ENCODE measurements at places on chromosomes 12 and 14.

- DNase-seq = no peak
These were observed 708.6 kb upstream of the TMEM132C start for GRCh38 chr12:127558361-127558760.

DNA sequence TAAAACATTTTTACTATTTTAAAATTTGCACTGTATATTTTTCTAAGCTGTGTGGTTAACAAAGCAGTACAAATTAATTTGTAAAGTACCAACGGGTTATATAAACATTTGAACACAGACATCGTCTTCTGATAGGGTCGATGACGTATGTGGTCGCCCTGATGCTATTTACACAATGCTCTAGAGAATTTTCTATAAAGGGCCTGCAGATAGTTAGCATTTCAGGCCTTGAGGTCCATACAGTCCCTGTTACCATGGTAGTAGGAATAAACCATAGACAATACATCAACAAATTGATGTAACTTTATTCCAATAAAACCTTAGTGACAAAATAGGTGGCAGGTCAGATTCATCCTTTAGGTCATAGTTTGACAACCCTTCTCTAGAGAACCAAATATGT is 25.7 kb upstream of the PDZRN4 start:
- DNase-seq = no peak

GRCh38 chr12:51898506-51898905 is 8.8 kb upstream of the ACVRL1 start:
- no peak for DNase-seq

DNA sequence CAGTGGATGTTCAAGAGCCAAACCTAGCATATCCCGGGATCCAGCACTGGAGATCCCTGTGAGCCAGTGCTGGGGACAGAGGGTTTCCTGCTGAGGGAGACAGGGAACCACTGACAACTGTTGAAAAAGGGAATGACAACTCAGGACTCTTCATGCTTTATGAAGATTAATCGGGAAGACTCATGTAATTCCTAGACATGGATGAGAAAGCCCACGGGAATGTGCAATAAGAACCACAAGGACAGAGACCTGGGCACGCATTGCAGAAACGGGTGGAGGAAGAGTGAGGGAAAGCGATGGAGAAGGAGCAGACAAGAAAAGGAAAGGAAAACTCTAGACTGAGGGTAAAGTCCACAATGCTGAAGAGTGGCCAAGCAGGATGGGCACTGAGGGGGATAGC is 296.0 kb downstream of the PCNX1 start:
- DNase-seq = no peak

GRCh38 chr14:102629808-102630350 is 37.4 kb downstream of the RCOR1 start:
- DNase-seq = no peak

DNA sequence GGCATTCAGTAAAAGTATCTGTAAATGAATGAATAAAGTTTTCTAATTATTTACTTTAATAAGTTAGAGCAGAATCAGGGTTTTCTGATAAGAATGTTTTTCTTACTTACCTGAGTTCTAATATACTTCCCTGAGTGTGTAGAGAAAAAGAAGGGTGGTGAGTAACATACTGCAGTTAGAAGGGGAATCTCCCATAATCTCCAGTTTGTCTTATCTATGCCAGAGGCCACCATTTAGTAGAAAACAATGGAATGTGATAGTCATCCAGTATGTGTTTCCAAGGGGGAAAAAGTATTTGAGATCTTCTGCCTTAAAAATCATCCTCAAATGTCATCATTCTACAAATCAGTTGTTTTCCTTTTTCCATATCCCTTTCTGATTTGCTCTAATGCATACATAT is 56.5 kb upstream of the PAWR start:
- no peak for DNase-seq

GRCh38 chr12:132765361-132765760 is 3.7 kb upstream of the ANKLE2 start:
- DNase-seq = peak; percentile 22

DNA sequence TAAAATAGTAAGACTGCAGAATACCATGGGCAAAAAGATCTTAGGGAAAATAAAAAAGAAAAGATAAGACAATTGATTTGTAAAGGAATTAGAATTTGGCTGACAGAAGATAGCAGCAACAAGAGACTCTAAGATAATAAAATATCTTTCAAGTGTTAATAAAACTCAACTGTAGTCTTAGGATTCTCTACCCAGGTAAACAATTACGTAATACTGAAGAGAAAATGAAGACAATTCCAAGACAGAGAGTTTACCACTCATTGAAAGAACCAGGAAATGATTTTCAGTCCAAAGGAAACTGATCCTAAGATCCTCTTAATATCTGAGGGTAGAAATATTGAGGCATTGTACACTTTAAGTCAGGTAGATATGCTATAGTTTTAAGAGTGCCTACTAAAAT is 321.1 kb downstream of the CEP128 start:
- DNase-seq = no peak
